ENCODE measurements at places on chromosomes 2 and 18. TPM values are rescaled to one million over a fixed set of nuclear protein-coding genes. Genes with fewer than 3 reads are reported as not detected.

GRCh38 chr2:187851955-187852561 lies 297.8 kb upstream of the TFPI start:
- DNase-seq = no peak

DNA sequence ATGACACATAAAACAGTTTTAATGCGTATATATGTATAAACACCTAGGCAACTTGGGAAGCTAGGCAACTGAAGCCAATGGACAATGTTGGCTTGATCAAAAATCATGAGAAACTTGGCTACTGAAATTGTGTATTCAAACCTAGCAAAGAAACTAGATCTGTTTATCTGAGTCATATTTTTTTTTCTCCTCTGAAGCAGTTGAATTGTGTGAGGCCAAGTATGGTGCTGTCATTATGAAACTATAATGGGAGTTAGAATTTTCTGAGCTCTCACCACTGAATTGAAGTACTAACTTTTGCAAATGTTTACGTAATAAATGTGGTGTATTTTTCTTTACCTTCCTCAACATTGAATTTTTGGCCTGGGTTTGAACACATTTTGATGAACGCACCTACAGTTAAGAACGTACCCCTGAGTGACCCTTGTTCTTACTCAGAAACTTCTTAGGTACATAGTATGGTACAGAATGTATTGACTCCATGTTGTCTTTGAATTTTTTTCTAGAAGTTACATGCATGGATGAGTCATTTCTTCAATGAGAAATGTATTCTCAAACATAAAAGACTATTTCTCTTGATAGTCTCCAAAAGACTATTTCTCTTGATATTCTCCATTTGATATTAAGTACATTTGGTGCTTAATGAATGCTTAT lies 23.8 kb downstream of the CD28 start:
- DNase-seq = peak; percentile 78

- DNase-seq = peak; percentile 4
Observed at GRCh38 chr2:56191617-56192016, 7.8 kb downstream of the CCDC85A start.

GRCh38 chr18:5420906-5421305 lies 122.9 kb downstream of the EPB41L3 start:
- DNase-seq = no peak

DNA sequence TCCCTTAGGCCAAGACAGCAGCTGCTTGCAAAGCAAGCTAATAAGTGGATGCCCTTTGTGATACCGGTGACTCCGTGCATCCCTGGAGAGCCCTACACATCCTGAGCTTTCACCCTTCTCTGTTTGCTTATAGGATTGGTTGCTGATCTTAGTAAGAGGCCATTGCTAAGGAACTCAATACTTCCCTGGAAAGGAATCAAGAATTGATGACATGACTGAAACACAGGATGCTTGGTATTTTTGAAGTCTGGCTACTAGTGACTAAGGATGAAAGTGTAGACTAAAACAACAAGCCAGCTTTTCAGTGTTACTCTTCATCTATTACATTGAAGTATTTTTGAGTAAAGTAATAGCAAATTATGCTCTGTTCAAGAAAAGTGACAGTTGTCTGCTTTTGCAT lies 123.0 kb upstream of the SERPINE2 start:
- DNase-seq = peak; percentile 86

GRCh38 chr2:44480068-44480467 lies 118.3 kb downstream of the CAMKMT start:
- no peak for DNase-seq

- DNase-seq = no peak
Observed at GRCh38 chr2:12890066-12890465, 173.3 kb downstream of the TRIB2 start.

GRCh38 chr2:70089220-70089982 lies 2.1 kb downstream of the PCBP1 start:
- DNase-seq = no peak

GRCh38 chr2:43692428-43692994 lies 16.3 kb upstream of the C1GALT1C1L start:
- DNase-seq = no peak

- peak; percentile 63 for DNase-seq
Observed at GRCh38 chr18:77177009-77177408, 44.4 kb upstream of the MBP start.

DNA sequence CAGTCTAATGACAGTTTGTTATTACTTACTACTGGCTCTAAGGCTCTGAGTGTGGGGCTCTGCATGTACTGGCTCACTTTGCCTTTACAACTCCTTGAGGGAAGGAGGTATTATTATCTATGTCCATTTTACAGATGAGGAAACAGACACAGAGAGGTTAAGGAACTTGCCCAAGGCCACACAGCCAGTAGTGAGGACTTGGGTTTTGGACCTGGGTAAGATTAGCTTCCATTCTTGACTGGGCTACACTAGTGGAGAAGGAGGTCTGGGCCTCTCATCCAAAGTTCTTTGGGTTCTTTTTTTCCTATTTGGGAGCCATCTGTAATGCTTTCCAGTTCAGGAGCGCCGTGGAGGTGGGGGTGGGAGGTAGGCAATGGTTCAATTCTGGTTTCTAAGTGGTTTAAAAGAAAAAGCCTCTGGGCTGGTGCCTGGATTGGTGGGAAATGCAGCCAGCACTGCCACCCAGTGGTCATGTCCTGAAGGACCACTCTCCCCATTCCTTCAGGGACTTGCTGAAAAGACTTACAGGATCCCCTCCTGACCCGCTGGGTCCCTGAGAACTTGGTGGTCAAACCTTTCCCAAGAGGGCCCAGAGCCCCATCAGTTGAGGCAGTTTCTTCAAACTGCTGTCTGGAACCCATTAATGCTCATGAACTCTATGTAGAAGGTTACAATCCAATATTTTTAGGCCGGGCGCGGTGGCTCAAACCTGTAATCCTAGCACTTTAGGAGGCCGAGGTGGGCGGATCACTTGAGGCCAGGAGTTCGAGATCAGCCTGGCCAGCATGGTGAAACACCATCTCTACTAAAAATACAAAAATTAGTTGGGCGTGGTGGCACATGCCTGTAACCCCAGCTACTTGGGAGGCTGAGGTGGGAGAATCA lies 38.6 kb upstream of the NOTO start:
- DNase-seq = peak; percentile 74

- DNase-seq = no peak
Observed at GRCh38 chr2:53510401-53510800, 257.2 kb upstream of the CHAC2 start.

DNA sequence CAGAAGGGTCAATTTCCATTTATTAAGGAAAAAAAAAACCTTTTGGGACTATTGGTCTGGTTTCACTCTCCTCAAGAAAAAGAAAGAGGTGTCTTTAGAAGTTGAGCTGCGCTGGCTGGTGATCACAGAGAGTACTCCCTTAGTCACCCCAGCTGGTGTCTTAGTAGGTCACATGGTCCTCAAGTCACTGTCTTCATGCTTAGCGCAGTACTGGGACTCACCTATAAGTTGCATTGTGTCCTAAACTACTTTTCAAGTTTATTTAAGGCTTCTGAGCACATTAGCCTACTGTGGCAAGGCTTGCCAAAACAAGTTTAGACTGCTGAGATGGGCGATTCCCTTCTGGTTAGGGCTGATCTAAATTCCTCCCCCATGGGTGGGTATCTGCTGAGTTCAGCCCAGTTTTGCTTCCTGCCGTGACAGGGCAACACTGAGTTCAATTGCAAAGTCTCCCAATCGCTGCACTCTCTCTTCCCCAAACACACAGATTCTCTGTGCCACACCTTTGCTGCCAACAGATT lies 824.9 kb upstream of the CRIM1 start:
- DNase-seq = no peak

DNA sequence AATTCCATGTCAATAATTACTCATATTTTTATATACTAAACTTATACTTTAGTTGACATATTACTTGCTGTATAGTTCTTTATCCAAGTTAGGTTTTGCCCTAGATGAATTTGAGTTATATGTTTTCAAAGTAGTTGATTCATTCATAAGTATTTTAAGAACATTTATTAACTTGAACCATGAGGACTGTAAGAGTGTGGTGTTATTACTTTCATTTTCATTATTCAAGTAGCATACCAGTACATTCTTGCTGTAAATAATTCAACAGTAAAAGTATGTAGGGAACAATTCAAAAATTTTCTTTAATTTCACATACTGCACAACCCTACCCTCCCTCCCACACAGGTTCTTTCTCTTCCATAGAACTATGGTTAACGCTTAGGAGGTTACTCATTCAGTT lies 75.4 kb downstream of the ANKRD12 start:
- no peak for DNase-seq

DNA sequence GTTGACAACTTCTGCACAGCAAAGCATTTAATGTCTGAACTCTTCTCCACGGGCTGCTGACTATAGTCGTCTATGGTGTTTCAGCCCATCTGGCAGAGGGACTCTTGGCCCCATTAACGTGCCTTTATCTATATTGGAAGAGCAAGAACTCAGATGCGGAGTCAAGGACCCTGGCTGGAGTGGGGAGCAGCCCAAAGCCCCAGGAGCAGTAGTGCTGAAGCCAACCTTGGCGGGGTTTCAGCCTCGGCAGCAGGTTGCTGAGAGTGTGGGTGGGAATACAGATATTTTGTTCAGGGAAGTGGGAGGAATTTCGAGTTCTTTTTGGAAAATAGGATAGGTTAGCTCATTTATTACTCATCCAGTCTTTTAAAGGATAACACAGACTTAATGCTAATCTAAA lies 34.2 kb downstream of the TMEM17 start:
- DNase-seq = no peak

- DNase-seq = peak; percentile 36
Observed at GRCh38 chr2:180000434-180000833, 6.7 kb downstream of the CWC22 start.

DNA sequence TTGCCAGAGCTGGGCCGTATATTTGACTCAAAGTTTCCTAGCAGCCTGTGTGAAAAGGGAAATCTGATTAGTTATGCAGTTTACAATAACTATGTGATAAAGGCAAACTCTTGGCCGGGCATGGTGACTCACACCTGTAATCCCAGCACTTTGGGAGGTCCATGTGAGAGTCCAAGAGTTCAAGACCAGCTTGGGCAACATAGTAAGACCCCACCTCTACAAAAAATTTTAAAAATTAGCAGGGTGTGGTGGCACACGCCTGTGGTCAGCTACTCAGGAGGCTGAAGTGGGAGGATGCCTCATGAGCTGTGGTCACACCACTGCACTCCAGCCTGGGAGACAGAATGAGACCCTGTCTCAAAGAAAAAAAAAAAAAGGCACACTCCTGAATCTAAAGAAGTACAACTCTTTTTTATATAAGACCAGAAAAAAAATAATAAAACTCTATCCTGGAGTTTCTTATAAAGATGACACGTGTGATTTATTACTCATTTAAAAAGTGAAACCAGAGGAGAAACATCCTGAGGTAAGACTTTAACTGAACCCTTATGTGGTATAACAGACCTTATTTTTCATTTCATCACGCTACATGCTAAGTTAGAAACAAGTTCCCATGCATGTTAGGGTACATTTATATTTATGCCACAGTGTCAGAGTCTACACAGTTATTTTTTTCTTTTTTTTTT lies 32.6 kb upstream of the KCMF1 start:
- no peak for DNase-seq

DNA sequence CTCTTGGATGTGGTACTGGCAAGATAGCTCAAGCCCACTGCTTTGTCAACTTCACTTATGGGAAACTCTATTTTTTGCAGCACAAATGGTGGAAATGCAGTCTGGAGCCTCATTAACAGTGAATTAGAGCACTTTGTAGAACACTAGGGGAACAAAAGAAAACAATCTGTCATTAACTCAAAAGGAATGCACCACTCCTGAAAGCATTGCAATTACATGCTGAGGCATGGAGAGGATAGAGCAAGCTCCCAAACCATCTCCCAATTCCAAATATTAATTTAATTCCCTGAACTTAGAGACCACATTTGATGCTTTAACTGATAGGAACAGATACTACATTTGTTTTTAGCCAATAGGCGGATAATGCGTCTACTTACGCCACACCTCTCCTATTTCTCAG lies 32.8 kb upstream of the TANC1 start:
- no peak for DNase-seq

DNA sequence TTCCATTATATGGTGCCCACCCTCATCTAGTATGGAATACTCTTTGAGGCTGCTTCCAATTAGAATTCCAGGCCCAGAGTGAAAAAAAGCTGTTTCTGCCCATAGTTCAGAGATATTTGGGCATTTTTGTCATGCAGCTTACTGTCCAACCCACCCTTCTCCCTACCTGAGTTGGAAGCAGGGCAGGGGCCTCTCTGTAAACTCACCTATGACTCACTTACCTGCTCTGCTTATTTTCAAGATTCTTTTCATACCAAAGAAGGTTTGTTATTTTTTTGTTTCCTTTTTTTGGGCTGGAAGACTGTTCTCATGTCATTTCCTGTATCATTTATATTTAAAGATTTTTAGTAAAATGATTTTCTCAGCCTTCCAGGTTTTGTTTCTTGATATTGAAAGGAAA lies 38.4 kb upstream of the PPP1R1C start:
- no peak for DNase-seq

DNA sequence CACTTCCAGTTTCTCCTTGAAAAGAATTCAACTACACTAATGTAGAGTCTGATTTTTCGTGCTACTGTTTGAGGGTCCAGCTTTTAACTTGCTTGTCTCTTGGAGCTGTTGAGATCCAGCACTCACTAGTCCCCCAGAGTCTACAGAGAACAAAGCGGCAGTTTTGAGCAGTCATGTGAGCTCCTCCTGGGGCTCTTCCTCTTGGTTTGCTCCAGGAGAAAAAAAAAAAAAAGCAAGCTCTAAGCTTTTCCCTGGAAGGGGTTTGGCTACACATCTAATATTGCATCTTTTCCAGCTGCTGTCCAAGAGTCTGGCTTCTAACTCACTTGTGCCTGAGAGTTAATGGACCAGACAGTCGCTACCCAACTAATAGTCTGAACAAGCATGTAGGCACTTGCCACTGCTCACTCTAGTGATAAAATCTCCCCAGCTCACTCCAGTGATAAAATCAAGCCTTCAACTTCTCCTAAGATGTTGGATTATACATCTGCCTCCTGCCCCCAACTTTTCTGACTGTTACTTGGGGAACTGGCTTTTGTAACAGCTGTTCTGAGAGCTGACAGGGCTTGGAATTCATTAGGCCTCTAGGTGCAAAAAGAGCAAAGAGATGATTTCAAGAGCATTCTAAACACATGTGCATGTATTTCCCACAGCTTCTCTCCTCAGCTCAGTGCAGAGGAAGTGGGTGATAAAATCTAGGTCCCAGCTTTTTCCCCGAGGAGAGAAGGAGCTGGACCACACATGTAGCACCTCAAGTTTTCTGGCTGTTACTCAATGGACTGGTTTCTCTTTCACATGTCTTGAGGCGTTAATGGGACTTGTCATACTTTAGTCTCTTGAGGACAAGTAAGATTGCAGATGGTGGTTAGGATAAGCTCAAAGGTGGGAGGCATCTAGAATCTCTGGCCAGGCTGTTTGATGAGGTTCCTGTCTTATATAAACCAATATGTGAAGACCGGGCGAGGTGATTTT lies 750.5 kb downstream of the LRP1B start:
- DNase-seq = no peak

CLEC4F gene
- not detected for total RNA-seq

CNGA3 gene
- total RNA-seq = not detected

BIN1 gene
- total RNA-seq = 18.1 TPM

ACAA2 gene
- total RNA-seq = 61.5 TPM

SPATA3 gene
- total RNA-seq = not detected

ABCG8 gene
- total RNA-seq = not detected

SMYD1 gene
- not detected for total RNA-seq
